ENCODE measurements at places on chromosomes 7 and 10.

DNA sequence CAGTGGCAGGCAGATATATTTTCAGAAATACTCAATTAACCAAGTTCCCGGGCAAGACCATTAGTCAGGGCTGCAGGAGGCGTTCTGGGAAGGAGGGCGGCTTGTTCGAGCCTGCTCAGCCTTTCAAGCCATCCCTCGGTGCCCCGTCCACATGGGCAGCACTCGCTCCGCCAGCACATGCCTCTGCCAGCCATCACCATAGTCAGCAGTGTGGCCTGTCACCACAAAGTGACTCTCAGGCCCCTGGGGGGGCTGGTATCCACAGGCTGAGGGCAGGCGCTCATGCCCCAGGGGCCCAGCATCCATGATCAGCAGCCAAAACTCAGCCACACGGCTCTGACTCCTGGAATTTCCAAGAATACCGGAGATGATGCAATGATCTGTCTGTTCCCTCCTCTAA is 81.9 kb downstream of the CHST15 start:
- no peak for DNase-seq

DNA sequence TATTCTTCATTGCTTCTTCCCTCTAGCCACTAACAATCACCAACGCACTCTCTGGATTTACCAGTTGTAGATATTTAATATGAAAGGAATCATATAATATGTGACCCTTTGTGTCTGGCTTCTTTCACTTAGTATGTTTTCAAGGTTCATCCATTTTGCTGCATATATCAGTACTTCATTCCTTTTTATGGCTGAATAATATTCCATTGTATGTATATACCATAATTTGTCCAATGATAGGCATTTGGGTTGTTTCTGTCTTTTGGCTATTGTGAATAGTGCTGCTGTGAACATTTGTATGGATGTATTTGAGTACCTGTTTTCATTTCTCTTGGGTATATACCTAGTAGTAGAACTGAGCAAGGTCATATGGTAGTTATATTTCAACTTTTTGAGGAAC is 7.3 kb downstream of the AKAP9 start:
- DNase-seq = no peak

GRCh38 chr7:22675421-22675820 is 51.6 kb upstream of the IL6 start:
- no peak for DNase-seq

DNA sequence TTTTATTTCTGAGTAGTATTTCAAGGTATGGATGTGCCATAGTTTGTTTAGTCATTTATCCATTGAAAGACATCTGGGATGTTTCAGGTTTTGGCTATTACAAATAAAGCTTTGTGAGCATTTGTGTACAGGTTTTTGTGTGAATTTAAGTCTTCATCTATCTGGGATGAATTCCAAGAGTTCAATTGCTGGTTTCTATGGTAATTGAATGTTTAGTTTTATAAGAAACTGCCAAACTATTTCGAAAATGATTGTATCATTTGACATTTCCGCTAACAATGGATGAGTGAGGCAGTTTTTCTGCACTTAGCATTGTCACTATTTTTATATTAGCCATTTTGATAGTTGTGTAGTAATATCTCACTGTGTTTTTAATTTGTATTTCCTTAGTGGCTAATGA is 99.4 kb downstream of the WDFY4 start:
- DNase-seq = no peak

DNA sequence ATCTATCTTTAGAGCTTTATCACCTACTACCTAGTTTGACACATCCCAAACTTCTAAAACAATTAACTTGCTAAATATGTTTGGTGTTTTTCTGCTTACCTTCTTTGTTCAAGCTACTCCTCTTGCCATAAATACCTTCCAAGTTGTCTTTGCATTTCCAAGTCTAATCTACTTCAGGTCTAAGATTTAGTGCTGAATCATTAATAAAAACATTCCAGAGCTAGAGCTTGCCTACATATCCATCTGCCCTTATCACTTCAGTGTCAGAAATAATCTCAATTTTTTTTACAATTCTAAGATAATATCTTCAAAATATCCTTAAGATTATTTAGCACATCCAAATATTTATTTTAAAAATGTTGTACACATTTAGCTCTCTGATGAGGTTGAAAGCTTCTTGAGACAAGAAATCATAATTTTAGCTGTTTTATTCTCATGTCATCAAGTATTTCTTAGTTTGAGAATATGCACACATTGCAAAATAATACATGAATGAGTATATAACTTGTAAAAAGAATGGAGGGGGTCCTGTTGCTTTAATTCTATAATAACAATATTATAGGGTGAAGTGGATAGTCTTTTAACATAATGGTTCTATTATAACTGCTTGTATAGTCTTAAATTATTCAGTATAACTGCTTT is 466.3 kb downstream of the SEMA3D start:
- no peak for DNase-seq

DNA sequence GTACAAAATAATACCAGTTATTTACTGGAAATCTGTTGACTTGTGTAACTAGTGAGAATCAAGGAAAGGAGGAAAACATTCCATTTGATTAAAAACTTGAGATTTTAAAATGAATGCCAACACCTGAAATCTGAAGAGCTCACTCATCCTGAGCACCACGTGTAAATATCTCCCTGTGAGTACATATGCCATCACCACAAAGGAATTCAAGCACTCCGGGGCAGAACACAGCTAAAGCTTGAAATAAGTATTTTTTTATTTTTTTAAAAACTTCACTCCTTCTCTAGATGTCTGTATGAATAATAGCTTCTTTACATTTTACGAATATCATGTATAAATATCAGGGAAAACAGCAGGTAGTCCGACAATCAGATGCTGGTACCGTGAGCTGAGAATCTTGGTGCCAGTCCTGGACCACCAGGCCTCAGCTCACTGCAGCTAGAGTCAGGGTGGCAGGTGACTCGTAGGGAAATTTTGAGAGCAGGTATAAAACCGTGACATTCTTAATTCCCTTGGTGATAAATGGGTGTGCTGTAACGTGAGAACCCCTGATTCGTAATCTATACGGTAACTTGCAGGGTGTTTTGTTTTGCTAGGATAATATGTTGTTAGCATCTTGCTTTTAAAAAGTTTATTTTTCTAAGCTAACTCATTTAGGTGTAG is 12.7 kb downstream of the LMTK2 start:
- no peak for DNase-seq

DNA sequence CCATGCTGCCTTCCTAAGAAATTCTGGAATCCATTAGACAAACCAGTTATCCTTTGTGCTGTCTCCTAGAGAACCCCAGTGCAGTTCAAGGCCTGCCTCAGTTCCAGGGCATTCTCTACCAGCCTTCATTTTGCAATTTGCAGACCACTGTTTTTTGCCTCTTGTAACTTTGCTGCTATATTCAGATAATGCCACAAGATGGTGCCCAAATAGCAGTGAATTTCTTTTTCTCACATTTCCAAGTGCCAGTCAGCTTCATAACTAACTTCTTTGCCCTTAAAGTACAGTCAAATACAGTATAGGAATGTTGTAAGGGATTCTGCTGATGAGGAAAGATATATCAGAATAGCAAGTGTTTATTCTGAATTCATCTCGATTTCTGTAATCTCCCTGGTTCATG is 25.2 kb downstream of the LOXL4 start:
- DNase-seq = no peak

GRCh38 chr10:69014171-69014570 is 25.6 kb downstream of the KIFBP start:
- DNase-seq = no peak

- DNase-seq = no peak
Observed at GRCh38 chr7:93921186-93921585, 349 bp upstream of the GNG11 start.

- DNase-seq = no peak
Observed at GRCh38 chr10:9951481-9952257, 1066.0 kb upstream of the CELF2 start.

DNA sequence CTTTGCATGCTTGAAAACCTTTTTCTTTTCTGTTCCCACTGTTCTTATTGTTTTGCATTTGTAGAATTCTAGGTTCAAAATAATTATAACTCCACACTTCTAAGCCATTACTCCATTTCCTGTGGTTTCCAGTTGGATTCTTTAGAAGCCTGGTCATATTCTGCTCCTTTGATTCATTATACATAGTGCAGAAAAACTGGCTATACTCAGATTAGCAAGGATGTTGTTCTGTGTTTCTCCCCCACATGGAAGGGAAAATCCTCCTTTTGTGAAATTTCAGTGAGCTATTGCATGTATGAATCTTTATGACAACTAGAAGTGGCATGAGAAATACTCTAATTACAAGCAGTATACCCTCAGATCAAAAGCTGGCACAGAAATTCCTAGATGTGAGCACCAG is 79.5 kb downstream of the SLC13A1 start:
- DNase-seq = no peak

- DNase-seq = no peak
Observed at GRCh38 chr7:23524473-23524872, 7.3 kb downstream of the TRA2A start.

DNA sequence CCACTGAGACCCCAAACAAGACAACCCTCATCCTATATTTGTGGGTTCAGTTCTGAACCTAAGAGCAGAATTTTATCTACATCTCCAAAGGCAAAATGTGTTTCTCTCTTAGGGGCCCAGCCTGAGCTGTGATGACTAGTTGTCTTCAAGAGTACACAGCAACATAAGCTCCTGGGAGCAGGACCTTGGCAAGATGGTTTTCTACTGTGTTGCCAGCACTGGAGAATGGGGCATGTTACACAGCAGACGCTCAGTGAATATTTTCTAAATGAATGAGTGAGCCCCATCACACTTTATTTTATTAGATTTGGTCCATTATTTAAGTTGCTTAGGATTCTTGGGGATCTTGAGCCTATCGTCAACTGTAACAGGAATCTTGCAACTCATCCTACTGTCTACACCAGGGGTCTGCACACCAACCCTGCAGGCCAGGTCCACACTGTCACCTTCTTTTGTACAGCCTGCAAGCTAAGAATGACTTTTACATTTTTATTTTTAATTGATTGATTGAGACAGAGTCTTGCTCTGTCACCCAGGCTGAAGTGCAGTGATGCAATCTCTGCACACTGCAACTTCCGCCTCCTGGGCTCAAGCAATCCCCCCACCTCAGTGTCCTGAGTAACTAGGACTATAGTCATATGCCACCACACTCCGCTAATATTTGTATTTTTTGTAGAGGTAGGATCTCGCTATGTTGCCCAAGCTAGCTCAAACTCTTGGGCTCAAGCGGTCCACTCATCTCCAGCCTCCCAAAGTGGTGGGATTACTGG is 347.1 kb downstream of the FGFR2 start:
- no peak for DNase-seq

GRCh38 chr10:128386231-128386630 is 260.0 kb upstream of the MKI67 start:
- DNase-seq = no peak

DNA sequence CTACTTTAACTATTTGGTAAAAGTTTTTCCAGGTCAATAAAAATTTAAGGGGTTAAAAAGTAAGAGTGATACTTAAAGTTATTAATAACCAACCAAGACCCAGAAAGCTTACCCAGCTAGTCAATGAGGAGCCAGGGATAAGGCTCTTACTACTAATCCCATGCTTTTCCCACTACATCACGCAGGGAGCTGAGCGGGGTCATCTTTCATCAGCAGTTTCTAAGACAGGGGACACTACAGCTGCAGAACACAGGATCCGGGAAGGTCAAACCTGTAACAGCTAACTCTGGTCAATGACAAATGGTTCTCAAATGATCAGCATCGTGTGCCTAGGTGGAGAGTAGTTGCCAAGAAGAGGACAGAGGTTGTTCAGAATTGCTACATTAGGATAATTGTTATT is 65.1 kb downstream of the RSU1 start:
- no peak for DNase-seq

- no peak for DNase-seq
Observed at GRCh38 chr7:79244482-79244881, 209.0 kb downstream of the MAGI2 start.

DNA sequence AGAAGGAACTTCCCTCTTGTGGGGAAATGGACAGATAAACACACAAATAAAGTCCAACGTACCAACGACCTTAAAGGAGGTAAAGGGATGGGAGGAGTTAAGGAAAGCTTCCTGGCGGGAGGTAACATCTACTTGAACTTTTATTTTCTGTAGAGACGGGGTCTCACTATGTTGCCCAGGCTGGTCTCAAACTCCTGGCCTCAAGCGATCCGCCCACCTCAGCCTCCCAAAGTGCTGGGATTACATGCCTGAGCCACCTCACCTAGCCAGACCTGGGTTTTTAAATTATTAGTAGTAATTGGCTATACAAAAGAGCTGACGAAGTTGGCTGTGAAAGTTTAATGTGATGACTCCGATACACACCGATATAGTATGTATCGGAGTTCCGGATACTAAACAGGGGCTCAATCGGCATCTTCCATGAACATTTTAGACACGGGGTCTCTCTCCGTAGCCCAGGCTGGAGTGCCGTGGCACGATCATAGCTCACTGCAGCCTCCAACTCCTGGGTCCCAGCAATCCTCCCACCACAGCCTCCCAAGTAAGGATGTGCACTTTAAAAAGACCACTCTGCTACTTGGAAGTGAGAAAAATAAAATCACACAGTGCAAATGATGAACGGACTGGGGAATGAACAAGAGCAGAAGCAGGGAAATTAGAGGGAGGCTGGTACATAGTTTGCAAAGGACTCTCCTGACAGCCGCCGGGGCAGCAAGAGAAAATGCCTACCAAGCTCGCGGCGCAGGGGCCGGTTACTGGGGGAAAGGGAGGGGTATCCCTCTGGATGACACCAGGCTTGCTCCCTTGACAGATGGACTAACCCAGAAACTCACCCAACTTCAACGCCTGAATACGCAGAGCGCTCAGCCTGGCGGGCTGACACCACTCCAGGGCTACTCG is 1.0 kb downstream of the BCL7B start:
- DNase-seq = no peak

GRCh38 chr7:29194594-29195427 is at the start of gene CHN2:
TSS of gene CHN2 (plus strand) at chr7:29194775.
- peak; percentile 48 for DNase-seq

DNA sequence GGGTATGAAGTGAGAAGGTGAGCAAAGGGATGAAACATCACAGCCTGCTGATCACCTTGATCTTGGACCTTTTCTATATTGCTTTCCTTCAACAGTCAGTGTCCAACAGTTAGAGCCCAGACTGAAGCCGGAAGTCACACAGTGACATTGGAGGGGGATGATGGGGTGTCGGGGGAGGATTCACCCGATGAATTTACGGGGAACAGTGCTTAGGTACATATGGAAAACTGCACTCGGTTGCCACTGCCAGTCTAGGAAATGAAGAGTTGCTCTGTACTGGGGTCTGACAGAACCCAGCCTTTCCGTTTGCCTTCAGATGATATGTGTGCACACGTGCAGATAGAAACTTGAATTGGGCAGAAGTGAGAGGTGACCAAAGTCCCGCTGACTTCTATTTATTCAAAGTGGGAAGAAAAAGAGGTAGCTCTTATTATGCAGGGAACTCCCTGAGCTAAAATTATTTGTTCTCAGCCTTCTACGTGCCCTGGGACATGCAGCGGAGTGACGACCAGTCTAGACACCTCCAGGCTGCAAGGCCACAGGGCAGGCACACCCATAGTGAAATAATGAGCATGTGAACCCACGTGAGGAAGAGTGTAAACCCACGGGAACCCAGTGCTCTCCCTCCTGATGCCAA is 107.2 kb upstream of the INHBA start:
- no peak for DNase-seq

GRCh38 chr10:14552015-14552414 is 221.3 kb upstream of the FRMD4A start:
- DNase-seq = no peak

- no peak for DNase-seq
Observed at GRCh38 chr7:51471981-51472296, 155.3 kb upstream of the COBL start.

- DNase-seq = no peak
Observed at GRCh38 chr10:26550774-26551526, 112.8 kb downstream of the APBB1IP start.
